ENCODE measurements at places on chromosomes 6 and 20.

DNA sequence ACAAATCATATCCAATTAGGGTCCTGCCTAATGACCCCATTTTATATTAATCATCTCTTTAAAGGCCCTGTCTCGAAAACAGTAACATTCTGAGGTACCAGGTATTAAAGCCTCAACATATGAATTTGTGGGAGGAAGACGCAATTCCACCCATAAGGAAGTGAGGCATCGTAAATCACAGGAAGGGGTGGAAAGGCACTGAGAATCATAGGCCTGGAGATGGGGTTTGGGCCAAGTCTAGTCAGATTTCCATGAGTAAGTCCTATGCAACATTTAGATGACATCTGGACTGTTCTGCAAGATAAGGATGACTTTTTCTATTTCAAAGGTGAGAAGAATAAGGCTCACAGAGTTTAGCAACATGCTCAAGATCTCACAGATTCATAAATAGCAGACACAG is 534.0 kb downstream of the KHDRBS2 start:
- DNase-seq = no peak

DNA sequence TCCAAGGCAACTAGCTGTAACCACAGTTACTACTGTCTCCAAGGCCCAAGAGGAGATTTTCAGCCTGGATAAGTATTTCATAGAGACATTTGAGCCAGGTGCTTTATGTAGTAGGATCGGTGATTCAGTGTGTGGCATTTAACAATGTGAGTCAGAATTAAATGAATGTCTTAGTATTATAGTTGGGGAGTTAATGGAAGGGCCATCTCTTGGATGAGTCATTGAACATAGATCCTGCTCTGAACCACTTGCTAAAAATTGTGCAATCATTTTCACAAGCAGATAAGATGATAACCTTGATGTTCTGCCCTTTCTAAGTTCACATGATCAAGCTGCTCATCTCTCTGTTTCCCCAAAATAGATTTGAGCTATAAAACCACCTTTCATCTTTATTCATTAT is 668.9 kb upstream of the CITED2 start:
- no peak for DNase-seq

- no peak for DNase-seq
These were observed 13.0 kb downstream of the PCK1 start for GRCh38 chr20:57573894-57574293.

DNA sequence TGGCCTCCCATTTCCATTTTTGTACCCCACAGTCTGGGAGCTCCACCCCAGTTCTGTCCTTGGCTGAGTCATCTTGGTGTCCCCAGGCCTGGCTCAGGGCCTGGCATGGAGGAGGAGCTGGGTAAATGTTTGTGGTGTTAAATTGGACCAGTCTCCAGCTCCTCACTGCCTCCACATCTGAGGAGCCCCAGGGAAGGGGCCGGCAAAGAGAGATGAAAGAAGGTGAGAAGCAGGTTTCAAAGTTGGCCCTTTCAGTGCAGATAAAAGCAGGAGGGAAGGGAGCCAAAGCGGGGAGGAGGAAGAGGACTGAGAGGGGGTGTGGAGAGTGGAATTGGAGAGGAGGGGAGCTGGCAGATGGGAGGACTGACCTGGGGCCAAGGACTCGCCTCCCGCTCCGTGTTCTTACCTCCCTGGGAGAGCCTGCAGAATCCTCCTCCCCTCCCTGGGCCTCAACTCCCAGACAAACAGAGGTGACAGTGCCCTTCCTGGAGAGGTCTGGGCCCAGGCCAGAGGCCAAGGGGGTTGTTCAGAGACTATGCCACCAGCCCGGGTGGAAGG is 89.0 kb downstream of the CD40 start:
- DNase-seq = no peak

DNA sequence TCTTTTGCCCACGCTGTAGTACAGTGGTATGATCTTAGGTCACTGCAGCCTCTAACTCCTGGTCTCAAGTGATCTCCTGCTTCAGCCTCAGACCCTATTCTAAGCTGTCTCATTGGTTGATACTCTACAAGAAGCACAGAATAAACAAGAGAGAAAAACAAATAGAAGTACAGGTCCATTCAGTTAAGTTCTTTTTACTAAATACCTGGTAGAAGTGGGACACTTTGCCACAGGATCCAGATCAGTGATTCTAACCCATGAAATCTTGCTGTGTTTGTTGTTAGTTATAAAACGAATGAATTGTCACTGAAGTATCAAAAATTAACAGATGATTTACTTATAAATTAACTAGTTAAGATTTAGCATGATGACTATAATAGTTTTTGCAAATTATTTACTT is 76.7 kb downstream of the SCAND1 start:
- DNase-seq = no peak
